Spinal cord (tissue), 10 donors: ENCODE measurements at places on chromosomes 11 and 22. TPM values are rescaled to one million over a fixed set of nuclear protein-coding genes. Genes with fewer than 3 reads are reported as not detected.

DNA sequence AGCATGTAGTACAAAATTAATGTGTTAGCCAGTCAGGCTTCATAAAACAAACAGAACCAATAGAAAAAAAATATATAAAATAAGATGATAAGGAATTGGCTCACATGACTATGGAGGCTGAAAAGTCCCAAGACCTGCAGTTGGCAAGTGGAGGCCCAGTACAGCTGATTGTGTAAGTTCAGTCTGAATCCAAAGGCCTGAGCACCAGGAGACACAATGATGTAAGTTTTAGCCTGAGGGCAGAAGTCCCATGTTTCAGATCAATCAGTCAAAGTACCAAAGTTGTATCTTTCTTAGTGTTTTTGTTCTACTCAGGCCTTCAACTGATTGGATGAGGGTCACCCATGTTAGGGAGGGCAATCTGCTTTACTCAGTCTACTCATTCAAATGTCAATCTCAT lies 14.3 kb upstream of the OR10D3 start:
- no peak for DNase-seq

GRCh38 chr11:100687054-100687629 lies at the start of gene ARHGAP42:
Gene ARHGAP42, plus strand, starts transcription at chr11:100687288. Its CDS starts 391 bp downstream, at chr11:100687679.
- DNase-seq, result peak; percentile 84

SYTL2 gene
- 34.7 TPM for total RNA-seq

GRCh38 chr11:80284946-80285785 lies 844.3 kb upstream of the TENM4 start:
- no peak for DNase-seq

- no peak for DNase-seq
Observed at GRCh38 chr22:27213766-27214581, 556.6 kb downstream of the MIAT start.

DNA sequence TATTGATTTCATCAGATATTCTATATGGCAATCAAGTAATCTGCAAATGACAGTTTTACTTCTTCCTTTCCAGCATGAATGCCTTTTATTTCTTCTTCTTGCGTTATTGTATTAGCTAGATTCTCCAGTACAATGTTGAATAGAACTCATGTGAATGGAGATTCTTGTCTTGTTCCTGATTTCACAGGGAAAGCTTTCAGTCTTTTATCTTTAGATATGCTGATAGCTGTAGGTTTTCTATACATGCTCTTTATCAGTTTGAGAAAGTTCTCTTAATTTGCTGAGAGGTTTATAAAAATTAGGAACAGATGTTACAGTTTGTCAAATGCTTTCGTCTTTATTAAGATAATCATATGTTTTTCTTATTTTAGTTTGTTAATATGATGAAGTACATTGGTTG lies 347.2 kb downstream of the NTM start:
- no peak for DNase-seq

DNA sequence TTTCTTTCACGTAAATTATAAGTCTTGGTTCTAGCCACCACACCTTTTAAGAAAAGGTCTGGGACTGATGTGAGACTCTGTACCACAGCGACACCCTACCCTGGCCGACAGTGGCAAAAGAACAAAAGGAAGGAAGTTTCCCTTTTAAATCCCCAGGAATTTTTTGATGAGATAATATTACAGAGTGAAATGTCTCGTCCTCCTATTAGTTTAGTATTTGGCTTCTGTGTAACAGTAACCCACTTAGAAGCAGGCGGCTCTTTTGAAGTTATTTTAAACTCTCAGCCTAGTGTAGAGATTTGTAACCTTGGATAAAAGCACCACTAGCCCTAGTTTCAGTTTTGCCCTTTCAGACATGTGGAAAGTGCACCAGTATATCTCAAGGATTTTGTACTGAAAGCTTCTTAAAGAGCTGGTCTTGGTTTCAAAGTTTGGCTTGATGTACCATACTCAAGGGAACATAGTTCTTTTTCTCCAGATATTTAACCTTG lies 84.1 kb downstream of the C22orf31 start:
- peak; percentile 33 for DNase-seq
